ENCODE measurements at places on chromosomes 5 and 9.

- no peak for DNase-seq
Observed at GRCh38 chr9:113573046-113573958, 109.8 kb downstream of the RGS3 start.

GRCh38 chr5:57681942-57682341, 199.3 kb upstream of the ACTBL2 start:
- DNase-seq, result no peak

DNA sequence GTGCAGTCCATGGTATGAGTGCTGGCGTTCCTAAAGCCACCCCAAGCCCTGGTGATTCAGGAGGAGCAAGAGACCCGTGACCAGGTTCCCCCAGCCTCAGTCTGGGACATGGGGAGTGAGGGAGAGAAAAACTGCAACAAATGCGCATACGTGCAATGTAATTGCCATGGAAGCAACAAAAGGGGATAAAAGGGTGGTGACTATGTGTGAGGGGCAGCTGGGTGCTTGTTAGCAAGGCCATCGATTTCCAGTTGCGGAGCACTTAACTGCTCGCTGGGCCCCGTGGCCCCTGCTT, 709 bp upstream of the SH3PXD2B start:
- DNase-seq, result no peak

DNA sequence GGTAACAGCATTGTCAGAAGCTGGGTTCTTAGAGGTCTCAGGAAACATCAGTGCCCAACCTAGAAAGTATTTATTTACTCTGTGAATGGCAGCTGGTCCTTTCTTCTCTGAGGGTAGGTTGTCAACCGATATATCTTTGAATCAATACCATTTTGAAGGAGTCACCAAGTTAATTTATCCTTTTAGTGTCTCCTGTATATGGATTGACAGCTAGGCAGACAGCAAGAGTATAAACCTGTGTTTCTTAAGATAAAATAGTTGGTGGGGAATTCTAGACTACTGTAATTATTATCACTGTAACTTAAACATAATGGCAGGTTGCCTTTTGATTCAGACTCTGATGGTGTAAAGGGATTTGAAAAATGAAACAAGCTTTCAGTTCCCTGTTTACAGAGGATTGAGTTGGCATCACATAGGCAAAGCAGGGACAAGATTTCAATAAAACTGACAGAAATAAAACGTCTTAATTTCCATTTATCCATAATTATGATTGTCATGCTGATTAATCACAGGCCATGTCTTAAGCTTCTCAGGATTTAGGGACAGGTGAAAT, 190.8 kb upstream of the HAPLN1 start:
- no peak for DNase-seq

- no peak for DNase-seq
Observed at GRCh38 chr9:120137186-120137840, 442.7 kb downstream of the CDK5RAP2 start.

DNA sequence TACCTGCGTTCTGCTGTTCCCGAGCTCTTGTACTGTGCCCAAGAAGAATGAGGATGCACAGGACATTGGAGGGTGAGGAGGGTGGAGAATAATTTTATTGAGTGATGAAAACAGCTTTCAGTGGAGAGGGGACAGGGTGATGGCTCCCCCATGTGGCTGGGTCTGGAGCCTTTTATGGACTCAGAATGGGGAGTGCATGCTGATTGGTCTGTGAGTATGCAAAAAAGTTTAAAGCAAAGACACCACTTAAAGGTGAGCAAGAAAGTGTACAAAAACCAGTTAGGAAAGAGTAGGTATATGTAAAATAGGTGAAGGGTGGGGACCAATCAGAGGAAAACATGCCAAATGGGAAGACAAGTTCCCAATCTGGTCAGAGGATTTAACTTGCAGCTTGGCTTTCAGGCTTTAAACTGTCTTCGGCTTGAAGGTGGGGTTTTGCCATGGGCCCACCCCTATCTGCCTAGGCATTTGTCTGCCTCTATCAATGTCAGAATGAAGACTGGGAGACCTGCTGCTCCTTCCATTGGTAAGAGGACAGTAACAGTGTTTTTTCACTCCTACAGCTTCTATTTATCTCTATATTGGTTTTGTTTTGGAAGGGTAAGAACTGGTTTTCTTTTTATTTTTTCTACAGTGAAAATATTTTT, 118.0 kb upstream of the RAI14 start:
- no peak for DNase-seq

GRCh38 chr9:121312169-121312568, 44.2 kb downstream of the GSN start:
- peak; percentile 6 for DNase-seq

GRCh38 chr5:146052780-146053179, 52.6 kb downstream of the PLAC8L1 start:
- no peak for DNase-seq

GRCh38 chr9:82271106-82271561, 282.6 kb downstream of the SPATA31D1 start:
- DNase-seq, result no peak

- no peak for DNase-seq
Observed at GRCh38 chr5:107533910-107534876, 136.5 kb downstream of the EFNA5 start.

DNA sequence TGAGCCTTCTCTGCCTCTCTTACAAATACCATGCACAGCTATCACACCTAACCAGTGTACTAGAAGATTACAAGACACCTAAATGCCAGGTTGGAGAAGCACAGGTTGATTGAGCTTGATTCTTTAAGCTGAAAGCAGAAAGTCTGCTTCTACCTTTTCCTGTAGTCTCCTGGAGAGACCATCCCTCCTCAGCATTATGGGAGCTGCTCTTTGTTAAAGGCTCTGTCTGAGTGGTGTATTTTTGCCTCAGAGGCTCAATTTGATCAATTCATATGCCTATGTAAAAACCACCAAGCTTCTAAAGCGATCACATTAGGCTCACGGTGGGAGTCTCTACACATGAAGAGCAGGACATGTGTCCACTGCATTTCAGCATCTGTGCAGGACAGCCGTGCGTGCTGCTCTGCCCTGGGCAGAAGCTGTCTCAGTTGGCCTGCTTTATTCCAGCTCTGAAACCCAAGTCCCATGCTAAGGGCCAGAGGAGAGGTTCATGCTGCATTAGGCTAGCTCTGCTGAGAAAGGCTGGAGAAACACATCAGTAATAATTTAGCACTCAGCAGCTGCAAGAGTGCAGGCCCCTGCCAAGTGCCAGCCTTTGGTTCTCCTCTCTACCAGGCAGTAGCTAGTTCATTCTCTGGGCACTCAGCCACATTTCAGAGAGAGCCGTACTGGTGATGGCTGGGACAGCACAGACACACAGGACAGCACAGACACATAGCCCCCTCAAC, 41.7 kb downstream of the TMEM167A start:
- peak; percentile 36 for DNase-seq

GRCh38 chr9:116656501-116656971, 30.6 kb upstream of the TRIM32 start:
- DNase-seq, result no peak

DNA sequence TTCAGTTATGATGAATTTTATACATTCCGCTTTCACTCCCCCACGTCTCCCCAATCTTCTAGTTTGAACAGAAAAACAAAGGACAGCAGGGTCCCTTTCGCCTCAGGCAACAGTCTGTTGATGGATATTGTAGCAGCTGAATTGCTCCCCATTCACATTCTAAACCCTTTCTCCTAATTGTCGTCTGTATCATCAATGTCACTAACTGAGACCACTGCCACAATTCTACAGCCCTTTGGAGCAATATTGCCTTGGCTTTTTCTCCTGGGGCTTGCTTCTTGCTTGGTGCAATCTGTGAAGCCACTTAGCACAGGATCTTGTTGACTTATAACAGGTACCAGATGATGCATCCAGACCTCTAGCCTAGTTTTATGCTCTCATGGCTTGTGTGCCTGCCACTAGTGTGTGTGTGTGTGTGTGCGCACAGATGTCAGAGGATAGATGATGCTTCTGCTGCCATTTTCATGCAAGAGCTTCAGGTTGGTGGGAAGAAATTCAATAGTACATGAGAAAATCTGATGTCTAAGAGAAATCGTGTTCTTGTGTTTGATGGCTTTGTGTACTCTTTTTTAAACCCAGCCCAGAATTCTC, 195.2 kb upstream of the ISL1 start:
- DNase-seq, result peak; percentile 60

GRCh38 chr5:179439181-179439985, 94.1 kb upstream of the ADAMTS2 start:
- DNase-seq, result peak; percentile 38

DNA sequence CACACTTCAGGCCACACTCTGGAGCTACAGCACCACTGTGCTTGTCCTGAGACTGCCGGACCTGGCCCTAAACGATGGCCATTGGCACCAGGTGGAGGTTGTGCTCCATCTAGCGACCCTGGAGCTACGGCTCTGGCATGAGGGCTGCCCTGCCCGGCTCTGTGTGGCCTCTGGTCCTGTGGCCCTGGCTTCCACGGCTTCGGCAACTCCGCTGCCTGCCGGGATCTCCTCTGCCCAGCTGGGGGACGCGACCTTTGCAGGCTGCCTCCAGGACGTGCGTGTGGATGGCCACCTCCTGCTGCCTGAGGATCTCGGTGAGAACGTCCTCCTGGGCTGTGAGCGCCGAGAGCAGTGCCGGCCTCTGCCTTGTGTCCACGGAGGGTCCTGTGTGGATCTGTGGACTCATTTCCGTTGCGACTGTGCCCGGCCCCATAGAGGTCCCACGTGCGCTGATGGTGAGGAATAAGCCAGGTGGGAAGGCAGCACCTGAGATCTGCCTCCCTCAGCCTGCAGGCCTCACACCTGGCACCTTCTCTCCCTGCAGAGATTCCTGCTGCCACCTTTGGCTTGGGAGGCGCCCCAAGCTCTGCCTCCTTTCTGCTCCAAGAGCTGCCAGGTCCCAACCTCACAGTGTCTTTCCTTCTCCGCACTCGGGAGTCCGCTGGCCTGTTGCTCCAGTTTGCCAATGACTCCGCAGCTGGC, 14.7 kb downstream of the CRB2 start:
- DNase-seq, result no peak

DNA sequence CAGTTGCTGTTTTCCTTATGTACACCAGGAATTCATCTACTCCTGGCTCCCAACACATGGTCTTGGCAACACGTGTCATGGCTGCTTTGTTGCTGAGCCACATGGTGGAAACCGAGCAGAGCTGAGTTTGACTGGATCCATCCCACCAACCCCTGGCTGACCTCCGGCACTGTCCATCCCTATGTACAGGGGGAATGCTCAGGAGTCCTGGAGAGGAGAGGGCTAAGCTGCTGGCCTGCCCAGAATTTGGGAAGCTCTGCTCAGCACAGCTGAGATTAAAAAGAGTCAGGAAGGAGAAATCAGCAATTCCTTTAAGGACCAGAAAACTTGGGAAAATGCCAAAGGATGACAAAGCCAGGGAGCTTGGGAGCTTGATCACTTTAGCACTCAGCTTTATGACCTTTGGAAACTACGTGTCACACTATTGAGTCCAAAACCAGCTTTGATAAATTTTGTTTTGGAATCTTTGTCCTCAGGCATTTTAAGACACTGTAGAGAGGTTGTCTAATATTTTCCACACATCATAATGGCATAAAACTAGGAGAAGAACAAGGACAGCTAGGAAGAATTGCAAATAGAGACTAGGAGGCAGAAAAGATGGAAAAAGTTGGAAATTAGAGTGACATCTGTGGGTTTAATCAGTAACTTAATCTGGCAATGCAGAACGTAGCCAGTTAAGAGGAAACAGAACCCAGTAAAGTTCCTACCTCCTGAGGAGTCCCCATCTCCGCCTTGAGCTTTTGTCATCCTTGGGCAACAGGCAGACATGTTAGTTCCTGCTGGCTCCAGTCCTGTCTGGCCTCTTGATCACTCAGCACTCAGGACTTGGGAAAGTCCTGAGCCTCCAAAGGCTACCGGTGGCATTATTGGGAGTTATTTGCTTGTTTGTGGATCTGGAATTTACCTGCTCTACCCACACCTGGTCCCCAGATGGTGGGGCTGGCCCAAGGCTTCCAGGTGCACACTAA, 62.5 kb upstream of the PLPP1 start:
- no peak for DNase-seq

DNA sequence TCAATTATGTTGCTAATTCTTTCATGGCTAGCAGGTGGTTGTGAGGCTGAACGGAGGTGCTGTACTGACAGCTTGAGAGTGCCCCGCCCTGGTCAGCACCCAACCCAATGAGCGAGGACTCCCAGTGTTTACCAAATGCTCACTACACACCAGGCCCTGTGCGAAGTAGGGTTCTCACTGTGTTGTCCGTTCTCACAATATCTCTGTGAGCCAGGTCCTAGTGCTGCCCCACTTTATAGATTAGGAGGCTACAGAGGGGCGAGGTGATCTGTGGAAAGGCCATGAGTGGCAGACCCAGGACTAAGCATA, 28.2 kb downstream of the COL15A1 start:
- no peak for DNase-seq

DNA sequence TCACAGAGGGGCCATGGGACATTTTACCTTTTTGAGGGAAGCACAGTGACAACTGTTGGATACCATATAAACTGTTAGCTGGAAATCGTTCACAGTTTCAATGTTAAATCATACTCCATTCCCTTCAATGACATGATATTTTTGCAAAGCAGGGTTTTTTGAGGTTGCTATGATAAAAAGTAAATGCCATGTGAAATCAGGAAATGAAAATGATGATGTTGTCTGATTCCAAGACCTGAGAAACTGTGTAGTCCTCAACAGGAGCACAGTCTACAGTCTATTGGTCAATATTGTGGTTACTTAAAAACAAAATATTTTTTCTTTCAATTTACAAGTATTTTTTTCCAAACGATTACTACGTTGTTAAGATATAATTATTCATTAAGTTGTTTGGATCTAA, 24.0 kb upstream of the ADAM19 start:
- DNase-seq, result no peak

DNA sequence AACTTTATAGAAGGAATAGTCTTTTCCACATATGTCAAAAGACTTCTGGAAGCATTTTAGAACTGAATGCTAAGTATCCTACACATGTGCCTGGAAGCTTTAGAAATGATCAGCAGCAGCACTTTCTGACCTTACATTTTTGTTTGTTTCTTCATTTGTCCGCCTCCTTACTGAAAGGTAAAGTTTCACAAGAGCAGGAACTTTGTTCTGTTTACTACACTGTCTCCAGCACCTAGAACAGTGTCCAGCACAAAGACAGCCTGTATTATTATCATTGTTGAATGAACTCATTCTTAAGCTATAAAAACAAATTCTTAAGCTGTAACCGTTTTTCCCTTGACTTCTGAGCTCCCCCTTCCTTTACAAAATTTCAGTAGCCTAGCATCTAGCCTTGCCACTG, 14.8 kb downstream of the PIP5K1B start:
- no peak for DNase-seq

All from glutamatergic neuron (in vitro differentiated cells).